ENCODE measurements at places on chromosomes 1 and 21. TPM values are rescaled to one million over a fixed set of nuclear protein-coding genes. Genes with fewer than 3 reads are reported as not detected.

GRCh38 chr1:148372731-148373130 lies 110.4 kb downstream of the PPIAL4G start:
- peak overlapping the region; percentile 64 for H3K27ac ChIP-seq
- H3K36me3 ChIP-seq = no peaks in the 10 kb centered on the region
- peaks cover 30% of the 10 kb centered on the region for H3K4me1 ChIP-seq
- H3K4me3 ChIP-seq = no peak overlapping the region

GRCh38 chr1:52552236-52552504 lies 722 bp downstream of the TUT4 start:
- H3K27ac ChIP-seq = peak overlapping the region; percentile 96
- no peaks in the 10 kb centered on the region for H3K27me3 ChIP-seq
- H3K4me3 ChIP-seq = peak overlapping the region; percentile 70
- H3K4me1 ChIP-seq = peaks cover 19% of the 10 kb centered on the region

GRCh38 chr1:242140836-242141235 lies 141.9 kb upstream of the MAP1LC3C start:
- H3K4me1 ChIP-seq = no peaks in the 10 kb centered on the region
- H3K36me3 ChIP-seq = no peaks in the 10 kb centered on the region
- H3K27ac ChIP-seq = no peak overlapping the region

GRCh38 chr1:117794073-117794472 lies 135.3 kb downstream of the GDAP2 start:
- no peaks in the 10 kb centered on the region for H3K36me3 ChIP-seq
- no peaks in the 10 kb centered on the region for H3K4me1 ChIP-seq
- H3K27ac ChIP-seq = no peak overlapping the region
- no peak overlapping the region for H3K4me3 ChIP-seq

DNA sequence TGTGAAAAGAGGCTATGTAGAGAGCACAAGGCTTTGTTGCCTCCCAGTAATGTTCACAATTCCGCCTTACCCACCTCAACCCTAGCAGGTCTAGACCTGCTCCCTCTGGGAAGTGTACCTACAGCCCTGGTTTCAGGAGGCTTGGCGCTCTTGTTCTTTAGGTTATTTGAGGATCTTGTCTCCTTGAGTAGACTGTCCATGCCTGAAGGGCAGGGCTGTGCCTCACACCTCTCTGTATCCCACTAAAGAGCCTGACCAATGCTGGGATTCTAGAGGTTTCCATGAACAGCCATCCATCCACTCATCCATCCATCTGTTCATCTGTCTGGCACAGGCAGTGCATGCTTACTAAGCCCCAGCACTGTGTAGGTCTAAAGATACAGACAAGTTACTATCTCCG lies 1.0 kb downstream of the RAB7B start:
- DNase-seq = no peak
- H3K4me3 ChIP-seq = no peak overlapping the region
- no peak overlapping the region for H3K27ac ChIP-seq
- no peaks in the 10 kb centered on the region for H3K27me3 ChIP-seq

DNA sequence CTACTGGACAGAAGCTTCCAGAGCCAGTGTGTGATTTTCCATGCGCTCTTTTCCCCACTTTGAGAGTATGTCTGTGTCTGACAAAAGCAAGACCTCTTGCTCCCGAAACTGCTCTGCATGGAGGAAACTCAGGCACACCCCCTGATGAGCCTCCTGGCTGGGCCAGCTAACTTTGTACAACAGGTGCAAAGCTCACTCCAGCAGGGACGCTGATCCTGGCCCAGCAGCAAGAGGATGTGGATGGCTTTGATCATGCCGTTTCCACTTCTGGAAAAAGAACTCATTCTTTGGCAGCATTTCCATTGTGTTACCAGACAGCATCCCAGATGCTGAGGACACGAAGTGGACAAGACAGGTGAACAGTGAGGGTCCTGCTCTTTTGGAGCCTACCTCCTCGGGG lies 103.1 kb downstream of the TLR5 start:
- H3K4me3 ChIP-seq = no peak overlapping the region
- H3K36me3 ChIP-seq = no peaks in the 10 kb centered on the region
- no peaks in the 10 kb centered on the region for H3K27me3 ChIP-seq
- H3K27ac ChIP-seq = no peak overlapping the region
- DNase-seq = no peak

GRCh38 chr21:42674351-42674940 lies 21.0 kb downstream of the PDE9A start:
- H3K27me3 ChIP-seq = no peaks in the 10 kb centered on the region
- peaks cover 4% of the 10 kb centered on the region for H3K36me3 ChIP-seq
- no peak overlapping the region for H3K27ac ChIP-seq
- no peak overlapping the region for H3K4me3 ChIP-seq
- no peak for DNase-seq

DNA sequence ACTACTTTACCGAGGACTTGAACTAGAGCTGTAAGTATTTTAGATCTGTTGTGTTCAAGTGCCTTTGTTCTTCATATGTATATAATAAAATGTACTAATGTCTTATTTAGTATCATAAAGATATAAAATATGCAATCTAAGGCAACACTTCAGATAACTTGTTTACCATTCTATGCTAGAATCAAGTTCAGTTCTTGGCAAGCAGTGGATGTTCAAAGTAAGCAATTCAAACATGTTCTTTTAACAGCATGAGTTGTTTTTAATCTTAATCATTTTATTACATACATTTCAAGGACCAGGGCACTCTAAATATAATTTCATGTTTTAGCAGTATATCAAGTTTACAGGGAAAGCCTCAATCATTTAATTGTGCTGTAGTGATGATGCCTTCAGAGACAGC lies 47.0 kb downstream of the ZC3H11B start:
- no peaks in the 10 kb centered on the region for H3K36me3 ChIP-seq
- H3K27me3 ChIP-seq = no peaks in the 10 kb centered on the region
- no peak overlapping the region for H3K27ac ChIP-seq

- no peak for DNase-seq
- H3K27me3 ChIP-seq = no peaks in the 10 kb centered on the region
- H3K4me3 ChIP-seq = no peak overlapping the region
- no peaks in the 10 kb centered on the region for H3K4me1 ChIP-seq
- H3K36me3 ChIP-seq = no peaks in the 10 kb centered on the region
- no peak overlapping the region for H3K27ac ChIP-seq
These were observed 58.9 kb upstream of the TRABD2B start for GRCh38 chr1:48055876-48056764.

DNA sequence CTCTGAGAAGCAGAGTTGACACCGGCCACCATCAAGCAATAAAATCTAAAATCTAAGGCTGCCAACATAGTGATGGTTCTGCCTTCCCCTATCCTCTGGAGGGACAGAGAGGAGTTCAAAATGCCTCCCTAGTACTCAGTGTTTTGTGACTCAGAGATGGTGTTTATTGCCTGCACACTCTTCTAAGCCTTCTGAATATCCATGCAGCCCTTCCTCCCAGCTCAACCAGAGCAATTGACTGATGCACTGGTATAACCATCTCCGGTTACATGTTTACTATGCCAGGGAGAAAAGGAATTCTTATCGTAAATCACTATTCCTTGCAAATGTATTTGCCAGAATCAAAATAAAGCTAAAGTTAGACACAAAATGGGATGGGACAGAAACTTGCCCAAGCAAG lies 132.9 kb upstream of the RAB4A start:
- H3K4me3 ChIP-seq = no peak overlapping the region
- H3K4me1 ChIP-seq = peaks cover 43% of the 10 kb centered on the region
- H3K36me3 ChIP-seq = no peaks in the 10 kb centered on the region
- DNase-seq = no peak
- no peak overlapping the region for H3K27ac ChIP-seq

DNA sequence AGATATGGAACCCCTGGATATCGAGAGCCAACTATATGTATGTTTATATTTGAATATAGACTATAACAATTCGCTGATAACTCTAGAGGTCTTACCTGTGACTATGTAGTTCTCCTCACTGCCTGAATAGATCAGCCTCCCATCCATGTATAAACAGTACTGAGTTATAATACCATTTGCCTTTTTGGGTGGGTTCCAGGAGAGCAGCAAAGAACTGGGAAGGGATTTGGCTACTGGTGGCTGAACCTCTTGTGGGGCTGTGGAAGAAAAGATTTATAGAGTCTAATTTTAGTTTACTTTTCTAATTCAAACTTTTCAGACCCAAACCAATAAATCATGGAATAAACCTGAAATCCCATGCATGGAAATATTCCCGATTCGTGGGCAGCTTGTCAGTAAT lies 376.9 kb downstream of the USH2A start:
- no peak overlapping the region for H3K27ac ChIP-seq
- no peak overlapping the region for H3K4me3 ChIP-seq
- H3K36me3 ChIP-seq = no peaks in the 10 kb centered on the region

GRCh38 chr1:113488576-113489177 lies 98.4 kb downstream of the MAGI3 start:
- no peak for DNase-seq
- H3K27me3 ChIP-seq = no peaks in the 10 kb centered on the region
- H3K4me3 ChIP-seq = no peak overlapping the region
- no peak overlapping the region for H3K27ac ChIP-seq

GRCh38 chr1:153363641-153364040 lies 6.0 kb downstream of the S100A9 start:
- H3K36me3 ChIP-seq = no peaks in the 10 kb centered on the region
- no peak overlapping the region for H3K4me3 ChIP-seq
- H3K27me3 ChIP-seq = no peaks in the 10 kb centered on the region
- peaks cover 20% of the 10 kb centered on the region for H3K4me1 ChIP-seq
- H3K27ac ChIP-seq = no peak overlapping the region

- H3K4me3 ChIP-seq = peak overlapping the region; percentile 55
- H3K4me1 ChIP-seq = peaks cover 16% of the 10 kb centered on the region
- peaks cover 25% of the 10 kb centered on the region for H3K27me3 ChIP-seq
- DNase-seq = no peak
- peak overlapping the region; percentile 42 for H3K27ac ChIP-seq
- H3K36me3 ChIP-seq = no peaks in the 10 kb centered on the region
These were observed 451 bp downstream of the ADAMTSL4 start for GRCh38 chr1:150549496-150550221.

- H3K27me3 ChIP-seq = peaks cover 3% of the 10 kb centered on the region
- DNase-seq = no peak
- H3K27ac ChIP-seq = peak overlapping the region; percentile 76
These were observed 333.9 kb downstream of the SRGAP2C start for GRCh38 chr1:121518726-121519041.

DNA sequence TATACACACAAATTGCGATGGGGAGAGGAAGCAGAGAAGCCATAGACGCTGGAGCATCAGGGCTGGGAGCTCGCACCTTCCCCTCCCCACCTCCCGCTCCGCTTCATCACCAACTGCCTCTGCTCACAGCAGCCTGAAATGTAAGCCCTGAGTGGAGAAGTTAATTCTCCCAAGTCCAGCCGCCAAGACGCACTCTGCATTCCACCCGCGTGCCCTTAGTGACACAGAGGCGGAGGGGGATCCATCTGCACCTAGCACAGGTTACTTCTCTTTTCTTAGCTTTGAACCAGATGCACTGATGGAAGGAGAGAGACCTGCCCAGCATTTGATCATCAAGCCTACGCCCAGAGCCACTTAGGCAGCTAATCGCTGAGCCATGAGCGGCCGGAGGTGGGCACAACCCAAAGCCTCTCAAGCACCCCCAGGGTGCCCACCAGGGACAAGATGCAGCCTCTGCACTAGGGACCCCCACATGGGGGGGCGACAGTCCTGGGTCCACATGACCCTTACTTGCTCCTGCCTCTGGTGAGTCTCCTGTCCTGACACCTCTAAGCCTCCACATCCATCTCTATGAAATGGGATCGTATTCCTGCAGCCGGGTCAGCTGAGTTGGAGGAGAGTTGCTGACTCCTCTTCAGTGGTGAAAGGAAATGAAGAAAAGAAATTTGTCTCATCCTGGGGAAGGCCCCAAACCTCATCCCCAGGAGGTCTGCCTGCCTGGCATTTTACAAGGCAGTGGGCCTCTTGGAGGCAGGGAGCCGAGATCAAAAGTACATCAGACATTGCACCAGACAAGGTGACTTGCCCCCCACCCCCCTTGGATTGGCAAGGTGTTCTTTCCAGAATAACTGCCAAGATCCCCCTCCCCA lies 316.2 kb downstream of the MATN1 start:
- no peak overlapping the region for H3K4me3 ChIP-seq
- H3K27ac ChIP-seq = no peak overlapping the region
- H3K4me1 ChIP-seq = no peaks in the 10 kb centered on the region
- H3K36me3 ChIP-seq = no peaks in the 10 kb centered on the region
- no peaks in the 10 kb centered on the region for H3K27me3 ChIP-seq

GRCh38 chr1:115430441-115431158 lies 92.6 kb upstream of the NGF start:
- no peak overlapping the region for H3K4me3 ChIP-seq
- H3K4me1 ChIP-seq = no peaks in the 10 kb centered on the region
- H3K27ac ChIP-seq = no peak overlapping the region
- DNase-seq = no peak
- no peaks in the 10 kb centered on the region for H3K27me3 ChIP-seq

DNA sequence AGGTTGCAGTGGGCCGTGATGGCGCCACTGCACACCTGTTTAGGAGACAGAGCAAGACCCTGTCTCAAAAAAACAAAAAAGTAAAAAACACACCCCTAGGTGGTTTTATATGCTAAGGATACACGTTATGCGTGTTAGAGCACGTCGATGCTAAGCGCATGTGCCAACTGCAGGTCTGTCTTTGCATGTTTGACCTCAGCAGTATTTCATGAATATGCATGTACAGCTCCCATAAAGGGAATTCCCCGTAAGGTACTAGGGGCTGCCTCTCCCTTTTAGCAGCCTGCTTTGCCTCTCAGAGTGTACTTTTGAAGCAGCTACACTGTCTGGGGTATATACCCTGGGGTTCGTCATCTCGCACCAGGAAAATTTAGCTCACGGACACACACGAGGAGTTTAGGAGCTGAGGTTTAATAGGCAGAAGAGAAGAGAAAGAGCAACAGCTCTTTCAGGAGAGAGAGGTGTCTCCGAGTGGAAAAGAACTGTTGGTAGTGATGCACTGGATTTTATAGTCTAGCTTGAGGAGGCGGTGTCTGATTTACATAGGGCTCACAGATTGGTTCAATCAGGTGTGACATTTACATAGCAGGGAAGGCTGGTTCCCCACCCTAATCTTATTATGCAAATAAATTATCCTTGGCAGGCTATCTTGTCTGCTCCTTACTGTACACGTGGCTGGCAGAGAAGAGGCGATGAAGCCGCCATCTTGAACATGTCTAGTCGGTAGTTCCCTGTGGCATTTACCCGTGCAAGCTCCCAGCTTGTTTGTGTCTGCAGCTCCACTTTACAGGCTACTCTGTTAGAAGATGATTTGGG lies 4.2 kb upstream of the OTUD3 start:
- H3K27me3 ChIP-seq = no peaks in the 10 kb centered on the region
- H3K27ac ChIP-seq = no peak overlapping the region
- H3K36me3 ChIP-seq = no peaks in the 10 kb centered on the region
- no peak for DNase-seq

ARHGEF16 gene
- total RNA-seq = 1.4 TPM

OR4F29 gene
- not detected for total RNA-seq

OR2M5 gene
- not detected for total RNA-seq

SLC26A9 gene
- 0.09 TPM for total RNA-seq

SMCP gene
- not detected for total RNA-seq

IGSF9 gene
- total RNA-seq = 1.7 TPM

CASQ1 gene
- 0.42 TPM for total RNA-seq

MCOLN2 gene
- 8.0 TPM for total RNA-seq

TMEM52 gene
- total RNA-seq = 0.28 TPM

SLFNL1 gene
- 0.19 TPM for total RNA-seq

FCRL5 gene
- total RNA-seq = 0.80 TPM

GBP4 gene
- total RNA-seq = 14.8 TPM

All from thymus (tissue), 14 donors.